Forelimb muscle (tissue), 1 donor: ENCODE measurements at places on chromosomes 11 and 22.

DNA sequence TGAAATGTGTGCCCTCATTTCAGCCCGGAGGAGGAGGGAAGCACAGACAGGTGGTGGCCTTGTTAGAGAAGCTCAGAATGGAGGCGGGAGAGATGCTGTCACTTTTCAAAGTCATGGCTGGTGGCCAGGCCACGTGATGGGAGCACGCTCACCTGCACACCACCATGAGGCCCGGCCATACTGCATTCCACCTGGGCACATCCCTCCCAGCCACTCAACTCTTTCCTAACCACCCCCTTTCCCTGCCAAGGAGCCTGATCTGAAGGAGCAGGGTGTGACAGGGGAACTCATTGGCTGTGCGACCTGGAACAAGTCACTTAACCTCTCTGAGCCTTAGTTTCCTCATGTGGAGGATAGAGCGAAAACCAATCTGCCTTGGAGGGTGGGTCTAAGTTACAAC is 364.5 kb downstream of the CTTN start:
- DNase-seq = no peak

- DNase-seq = no peak
Observed at GRCh38 chr11:69485337-69486041, 4.0 kb downstream of the LINC01488 start.

GRCh38 chr11:72513411-72513810 is 79.1 kb upstream of the CLPB start:
- DNase-seq = no peak

DNA sequence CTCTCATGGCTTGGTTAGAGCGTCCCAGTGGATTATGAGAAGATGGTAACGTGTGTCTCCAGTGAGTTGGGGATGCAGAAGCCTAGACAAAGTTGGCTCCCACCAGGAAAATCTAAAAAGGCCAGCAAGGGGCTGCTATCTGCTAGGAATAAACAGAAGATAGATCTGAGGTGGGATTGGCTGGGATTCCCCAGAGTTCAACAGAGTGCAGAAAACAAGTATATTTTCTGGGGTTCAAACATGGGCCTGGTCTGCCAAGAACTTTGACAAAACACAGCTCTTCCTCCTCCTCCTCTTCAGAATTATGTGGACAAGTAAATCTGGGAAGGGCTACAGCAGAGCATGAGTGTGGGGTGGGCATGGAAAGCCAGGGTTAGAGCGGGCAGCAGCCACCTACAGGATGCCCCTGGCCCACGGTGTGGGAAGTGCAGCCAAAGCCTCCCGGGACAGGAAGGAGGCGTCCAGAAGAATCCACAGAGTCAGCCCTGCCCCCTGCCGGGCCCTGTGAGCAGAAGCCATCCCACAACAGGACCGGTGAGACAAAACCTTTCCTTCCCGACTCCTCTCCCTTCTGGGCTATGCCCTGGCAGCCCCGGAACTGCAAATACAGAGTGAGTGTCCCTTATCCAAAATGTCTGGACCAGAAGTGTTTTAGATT is 67.1 kb downstream of the CD82 start:
- DNase-seq = no peak

DNA sequence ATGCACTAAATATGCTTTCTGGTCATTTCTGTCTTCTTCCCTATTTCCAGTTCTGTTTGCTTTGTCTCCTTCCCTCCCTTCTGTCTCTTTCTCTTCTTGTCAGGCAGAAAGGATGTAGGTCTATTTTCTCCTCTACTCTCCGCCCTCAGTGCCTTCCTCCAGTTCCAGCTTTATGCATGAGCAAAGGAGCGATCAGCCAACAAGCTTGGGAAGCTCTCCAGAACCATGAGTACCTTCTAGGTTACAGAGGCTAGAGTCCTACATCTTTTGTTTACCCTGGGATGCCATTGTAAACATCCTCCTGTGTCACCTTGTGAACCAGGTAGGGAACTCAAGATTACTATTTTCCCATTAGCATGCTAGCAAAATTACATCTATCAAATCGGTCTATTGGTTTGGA is 7.9 kb upstream of the SPON1 start:
- DNase-seq = no peak

DNA sequence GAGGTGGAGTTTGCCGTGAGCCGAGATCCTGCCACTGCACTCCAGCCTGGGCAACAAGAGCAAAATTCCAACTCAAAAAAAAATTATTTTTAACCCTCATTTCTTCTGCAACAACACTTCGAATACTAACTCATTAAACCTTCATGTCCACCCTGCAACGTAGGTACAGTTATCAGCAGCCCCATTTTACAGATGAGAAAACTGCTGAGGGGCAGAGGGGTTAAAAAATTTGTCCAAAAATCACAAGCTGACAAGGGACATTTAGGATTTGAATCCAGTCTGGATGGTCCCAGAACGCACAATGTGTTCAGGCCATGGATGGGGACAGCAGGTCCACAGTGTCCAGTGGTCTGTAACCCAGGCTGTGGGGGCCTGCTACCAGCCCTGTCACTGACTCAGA is 29.0 kb downstream of the RHOD start:
- DNase-seq = no peak

DNA sequence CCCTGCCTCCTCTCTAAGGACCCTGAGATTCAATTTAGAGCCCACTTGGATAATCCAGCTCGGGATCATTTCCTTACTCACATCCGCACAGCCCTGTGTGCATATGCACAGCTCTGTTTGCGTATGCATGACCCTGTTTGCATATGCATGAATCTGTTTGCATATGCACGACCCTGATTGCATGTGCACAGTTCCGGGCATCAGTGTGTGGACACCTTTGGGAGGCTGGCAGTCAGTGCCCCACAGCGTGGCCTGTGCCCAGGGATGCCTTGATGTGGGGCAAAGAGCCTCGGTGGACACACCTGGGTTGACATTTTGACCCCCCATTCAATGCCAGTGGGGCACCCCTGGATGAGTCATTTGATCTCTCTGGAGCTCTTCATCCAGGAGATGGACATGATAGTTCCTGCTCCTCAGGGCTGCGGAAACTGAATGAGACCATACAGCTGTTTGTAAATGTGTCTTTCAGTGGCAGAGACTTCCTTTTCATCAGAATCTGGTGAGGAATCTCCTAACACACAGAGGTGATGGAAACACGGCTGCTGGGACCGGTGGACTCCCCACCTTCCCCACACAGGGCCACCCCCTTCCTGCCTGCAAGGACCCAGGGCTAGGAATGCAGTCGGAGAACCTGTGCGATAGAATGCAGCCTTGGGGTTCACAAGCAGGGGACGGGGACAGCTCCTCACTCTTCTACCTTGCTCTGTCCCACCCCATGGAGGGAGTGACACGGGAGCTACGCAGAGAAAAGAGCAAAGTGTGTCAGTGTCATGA is 41.2 kb downstream of the MYEOV start:
- no peak for DNase-seq
